Fibroblast of lung (primary cell): ENCODE measurements at places on chromosomes 2 and 18. TPM values are rescaled to one million over a fixed set of nuclear protein-coding genes. Genes with fewer than 3 reads are reported as not detected.
A peak's percentile ranks its signal among the peaks of the same experiment; 100 is the strongest.

The TTLL4 gene
- total RNA-seq, result 5.9 and 9.4 TPM in 2 replicates

- peak; percentile 90 for DNase-seq
- H3K36me3 ChIP-seq, result no peaks in the 10 kb centered on the region
- H3K27ac ChIP-seq, result peak overlapping the region; percentile 49
Observed at GRCh38 chr2:196166876-196167275, 4.5 kb downstream of the STK17B start.

DNA sequence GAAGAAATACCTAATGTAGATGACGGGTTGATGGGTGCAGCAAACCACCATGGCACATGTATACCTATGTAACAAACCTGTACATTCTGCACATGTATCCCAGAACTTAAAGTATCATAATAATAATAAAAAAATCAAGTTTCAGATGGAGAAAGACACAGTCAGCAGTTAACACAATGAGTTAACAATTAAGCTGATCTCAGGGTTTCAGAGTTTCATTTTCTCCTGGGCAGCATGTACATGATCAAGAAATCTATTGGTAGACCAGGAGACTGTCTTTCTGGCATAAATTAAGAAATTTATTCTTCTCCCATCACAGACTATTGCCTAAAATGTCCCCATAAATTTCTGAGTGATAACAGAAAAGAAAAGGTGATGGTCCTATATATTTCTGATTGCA is 155.3 kb downstream of the RAD51AP2 start:
- H3K27ac ChIP-seq, result no peak overlapping the region
- H3K36me3 ChIP-seq, result no peaks in the 10 kb centered on the region
- no peak for DNase-seq
- H3K27me3 ChIP-seq, result no peaks in the 10 kb centered on the region
- H3K4me3 ChIP-seq, result no peak overlapping the region
- H3K4me1 ChIP-seq, result no peaks in the 10 kb centered on the region

GRCh38 chr2:34549710-34550345 is 950.7 kb upstream of the FAM98A start:
- H3K4me3 ChIP-seq, result no peak overlapping the region
- no peaks in the 10 kb centered on the region for H3K4me1 ChIP-seq
- H3K27ac ChIP-seq, result no peak overlapping the region
- no peaks in the 10 kb centered on the region for H3K36me3 ChIP-seq
- DNase-seq, result no peak

The NCKAP5 gene
- total RNA-seq, result 1.0 and 2.6 TPM in 2 replicates

DNA sequence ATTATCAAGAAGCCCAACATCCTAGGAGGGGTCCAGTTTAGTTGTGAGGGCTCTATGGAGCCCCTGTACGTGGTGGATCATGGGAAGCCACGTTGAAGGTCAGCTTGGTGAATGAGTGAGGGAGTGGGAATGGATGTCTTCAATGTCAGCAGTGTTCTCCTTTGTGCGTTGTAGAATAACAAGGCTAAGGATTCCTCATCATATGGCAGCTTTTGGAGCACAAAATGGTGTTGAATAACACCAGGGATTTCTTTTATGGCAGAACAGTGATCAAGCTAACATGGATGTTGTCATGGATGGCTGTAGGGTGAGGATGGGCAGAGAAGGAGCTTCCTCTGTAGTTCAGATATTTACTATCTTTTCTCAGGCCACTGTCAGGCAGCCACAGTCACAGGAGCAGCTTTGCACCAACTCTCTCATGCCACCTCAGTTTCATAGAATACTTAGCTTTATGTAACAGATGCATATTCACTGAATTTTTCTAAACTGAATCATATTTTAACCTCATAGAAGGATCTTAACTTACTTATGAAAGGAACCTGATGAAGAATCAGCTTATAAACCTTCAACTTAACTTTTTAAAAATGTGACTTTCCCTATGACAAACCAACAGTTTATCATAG is 284.5 kb upstream of the EPAS1 start:
- H3K4me3 ChIP-seq, result no peak overlapping the region
- no peaks in the 10 kb centered on the region for H3K27me3 ChIP-seq
- H3K4me1 ChIP-seq, result peaks cover 23% of the 10 kb centered on the region

DNA sequence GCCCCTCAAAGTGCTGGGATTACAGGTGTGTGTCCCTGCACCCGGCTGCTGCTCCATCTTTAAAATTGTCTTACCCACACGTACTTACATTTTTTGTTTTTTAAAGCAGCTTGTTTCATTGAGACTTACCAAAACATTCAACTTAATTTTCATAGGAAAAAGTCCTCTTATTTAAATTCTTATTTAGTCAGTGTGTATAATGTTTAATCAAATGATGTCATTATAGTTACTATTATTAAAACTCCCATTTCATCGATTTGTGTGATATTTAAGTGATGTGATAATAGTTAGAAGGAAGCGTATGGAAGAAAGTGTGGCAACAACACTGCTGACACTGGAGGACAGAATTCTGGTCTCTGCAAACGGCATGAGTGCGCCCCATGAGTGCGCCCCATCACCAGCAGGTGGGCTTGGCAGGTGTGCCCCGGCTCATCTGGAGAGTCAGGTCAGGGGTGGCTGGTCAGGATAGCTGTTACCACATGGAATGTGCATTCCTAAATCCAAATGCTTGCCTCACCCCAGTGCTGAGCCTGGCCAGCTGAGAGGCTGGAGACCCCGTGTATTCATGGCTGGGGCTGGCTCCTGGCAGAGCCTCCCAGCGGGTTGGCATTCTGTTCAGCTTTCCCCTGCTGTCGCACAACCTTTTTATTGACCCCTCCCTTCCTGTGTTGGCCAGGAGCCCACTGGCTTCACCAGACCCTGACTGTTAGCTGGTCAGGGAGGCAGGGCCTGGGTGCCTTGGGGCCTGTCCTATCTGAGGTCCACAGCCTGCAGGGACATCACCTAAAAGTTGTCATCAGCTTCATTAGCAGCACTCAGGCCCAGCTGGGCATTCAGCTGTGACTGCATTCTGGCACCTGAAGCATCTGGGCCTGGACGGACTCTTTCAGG is 79.7 kb downstream of the AGAP1 start:
- no peak overlapping the region for H3K27ac ChIP-seq
- DNase-seq, result no peak
- no peak overlapping the region for H3K4me3 ChIP-seq
- H3K27me3 ChIP-seq, result no peaks in the 10 kb centered on the region
- H3K4me1 ChIP-seq, result peaks cover 2% of the 10 kb centered on the region

DNA sequence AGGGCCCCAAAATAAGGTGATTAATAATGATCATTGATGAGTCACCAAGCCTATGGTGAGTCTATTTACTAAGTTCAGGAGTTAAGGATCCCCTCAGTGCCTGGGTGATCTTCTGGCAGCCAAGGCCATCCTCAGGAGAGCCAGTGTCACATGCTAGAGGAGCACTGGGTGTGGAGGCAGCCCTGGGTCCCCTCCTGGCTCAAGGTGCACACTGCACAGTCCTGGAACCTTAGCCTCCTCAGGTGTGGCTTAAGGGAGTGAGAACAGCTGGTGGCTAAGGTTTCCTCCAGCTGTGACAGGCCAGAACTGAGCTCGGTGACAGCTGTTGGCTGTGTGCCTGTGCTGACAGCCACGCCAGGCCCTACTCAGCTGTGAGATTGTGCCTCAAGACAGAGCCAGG is 52.1 kb upstream of the ACAA2 start:
- no peak overlapping the region for H3K4me3 ChIP-seq
- DNase-seq, result no peak
- H3K36me3 ChIP-seq, result no peaks in the 10 kb centered on the region
- no peaks in the 10 kb centered on the region for H3K27me3 ChIP-seq
- no peaks in the 10 kb centered on the region for H3K4me1 ChIP-seq

GRCh38 chr2:120736202-120736623 is 545 bp downstream of the GLI2 start:
- H3K36me3 ChIP-seq, result no peaks in the 10 kb centered on the region
- no peaks in the 10 kb centered on the region for H3K27me3 ChIP-seq
- no peak for DNase-seq
- H3K4me1 ChIP-seq, result peaks cover 10% of the 10 kb centered on the region

GRCh38 chr2:113922784-113923183 is 32.9 kb downstream of the ACTR3 start:
- H3K4me3 ChIP-seq, result no peak overlapping the region
- H3K27me3 ChIP-seq, result no peaks in the 10 kb centered on the region
- H3K27ac ChIP-seq, result no peak overlapping the region
- no peaks in the 10 kb centered on the region for H3K4me1 ChIP-seq
- H3K36me3 ChIP-seq, result peaks cover 3% of the 10 kb centered on the region

The PAX8 gene
- total RNA-seq, result 0.50 and 0.51 TPM in 2 replicates

DNA sequence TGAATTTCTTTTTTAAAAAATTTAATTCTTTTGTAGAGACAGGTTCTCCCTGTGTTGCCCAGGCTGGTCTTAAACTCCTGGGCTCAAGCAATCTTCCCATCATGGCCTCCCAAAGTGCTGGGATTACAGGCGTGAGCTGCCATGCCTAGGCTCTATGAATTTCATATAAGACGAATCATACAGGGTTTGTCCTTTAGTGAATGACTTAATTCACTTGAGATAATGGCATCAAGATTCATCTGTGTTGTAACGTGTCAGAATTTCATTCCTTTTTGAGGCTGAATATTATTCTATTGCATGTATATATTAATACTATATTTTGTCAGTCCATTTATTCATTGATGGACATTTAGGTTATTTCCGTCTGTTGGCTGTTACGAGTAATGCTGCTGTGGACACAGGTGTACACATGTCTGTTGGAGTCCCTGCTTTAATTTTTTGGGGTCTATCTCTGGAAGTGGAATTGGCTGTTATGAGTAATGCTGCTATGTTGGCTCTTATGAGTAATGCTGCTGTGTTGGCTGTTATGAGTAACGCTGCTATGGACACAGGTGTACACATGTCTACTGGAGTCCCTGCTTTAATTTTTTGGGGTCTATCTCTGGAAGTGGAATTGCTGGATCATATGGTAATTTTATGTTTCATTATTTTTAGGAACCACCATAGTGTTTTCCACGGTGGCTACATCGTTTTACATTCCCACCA is 210.6 kb downstream of the CAMKMT start:
- no peak overlapping the region for H3K4me3 ChIP-seq
- no peaks in the 10 kb centered on the region for H3K36me3 ChIP-seq
- no peaks in the 10 kb centered on the region for H3K4me1 ChIP-seq
- no peak for DNase-seq
- H3K27me3 ChIP-seq, result no peaks in the 10 kb centered on the region

The TRPM8 gene
- under 0.01 and 0.99 TPM in 2 replicates for total RNA-seq

The KATNAL2 gene
- total RNA-seq, result 3.8 and 4.6 TPM in 2 replicates

DNA sequence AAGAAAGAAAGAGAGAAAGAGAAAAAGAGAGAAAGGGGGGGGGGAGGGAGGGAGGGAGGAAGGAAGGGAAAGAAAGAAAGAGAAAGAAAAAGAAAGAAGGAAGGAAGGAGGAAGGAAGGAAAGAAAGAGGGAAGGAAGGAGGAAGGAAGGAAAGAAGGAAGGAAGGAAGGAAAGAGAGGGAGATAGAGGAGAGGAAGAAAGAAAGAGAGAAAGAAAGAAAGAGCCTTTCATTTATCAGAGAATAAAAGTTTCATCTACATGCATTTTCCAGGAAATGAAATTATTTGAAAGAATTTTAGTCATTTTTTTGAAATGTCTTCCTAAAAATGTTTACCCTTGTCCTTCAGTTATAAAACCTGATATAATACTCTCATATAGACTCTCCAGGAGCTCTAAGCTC is 172.4 kb downstream of the TRABD2A start:
- peaks cover 2% of the 10 kb centered on the region for H3K4me1 ChIP-seq
- H3K27me3 ChIP-seq, result no peaks in the 10 kb centered on the region
- no peak for DNase-seq
- H3K36me3 ChIP-seq, result no peaks in the 10 kb centered on the region
- H3K27ac ChIP-seq, result no peak overlapping the region

GRCh38 chr2:1415501-1415900 is 2.2 kb downstream of the TPO start:
- H3K4me1 ChIP-seq, result no peaks in the 10 kb centered on the region
- no peak overlapping the region for H3K27ac ChIP-seq
- H3K4me3 ChIP-seq, result no peak overlapping the region
- DNase-seq, result no peak
- no peaks in the 10 kb centered on the region for H3K36me3 ChIP-seq

DNA sequence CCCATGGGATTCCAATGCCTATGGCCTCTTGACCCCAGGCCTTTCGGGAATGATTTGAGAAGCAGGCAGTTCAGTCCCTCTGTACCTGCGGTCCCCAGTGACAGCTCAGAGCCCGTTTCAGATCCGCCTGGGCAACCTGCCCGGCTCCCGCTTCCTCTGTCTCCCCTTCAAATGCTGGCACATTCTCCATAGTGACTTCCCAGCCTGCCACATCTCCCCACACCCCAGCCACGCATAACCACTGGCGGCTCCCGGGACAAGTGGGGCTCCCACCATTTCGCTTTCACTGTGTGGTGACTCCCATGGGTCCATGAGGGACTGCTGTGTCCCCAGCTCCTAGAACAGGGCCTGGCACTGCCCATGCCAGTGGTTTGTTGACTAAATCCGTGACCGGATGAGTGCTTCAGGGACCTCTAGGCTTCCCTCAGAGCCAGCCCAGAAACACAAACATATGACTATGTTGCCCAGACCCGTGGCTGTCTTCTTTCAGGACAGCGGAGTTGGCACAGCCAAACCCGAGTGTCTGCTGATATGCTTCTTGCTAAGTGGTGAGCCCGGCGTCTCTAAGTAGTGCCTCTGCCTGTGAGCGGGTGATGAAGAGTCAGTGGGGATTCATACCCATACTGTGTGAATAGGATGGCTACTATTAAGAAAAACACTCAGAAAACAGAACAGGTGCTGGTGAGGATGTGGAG is 91.2 kb downstream of the GLI2 start:
- no peak overlapping the region for H3K4me3 ChIP-seq
- H3K4me1 ChIP-seq, result peaks cover 20% of the 10 kb centered on the region

The FLACC1 gene
- 1.0 and 1.3 TPM in 2 replicates for total RNA-seq

GRCh38 chr18:46320928-46321711 is 216.9 kb downstream of the HAUS1 start:
- H3K36me3 ChIP-seq, result no peaks in the 10 kb centered on the region
- no peak overlapping the region for H3K4me3 ChIP-seq
- DNase-seq, result peak; percentile 55
- H3K4me1 ChIP-seq, result no peaks in the 10 kb centered on the region
- no peak overlapping the region for H3K27ac ChIP-seq

The SUMO1 gene
- 97.3 and 107 TPM in 2 replicates for total RNA-seq

- H3K4me1 ChIP-seq, result no peaks in the 10 kb centered on the region
- H3K27ac ChIP-seq, result no peak overlapping the region
- H3K4me3 ChIP-seq, result peak overlapping the region; percentile 45
- H3K36me3 ChIP-seq, result no peaks in the 10 kb centered on the region
- DNase-seq, result peak; percentile 36
- no peaks in the 10 kb centered on the region for H3K27me3 ChIP-seq
Observed at GRCh38 chr2:165794536-165794928, 485 bp upstream of the GALNT3 start.

DNA sequence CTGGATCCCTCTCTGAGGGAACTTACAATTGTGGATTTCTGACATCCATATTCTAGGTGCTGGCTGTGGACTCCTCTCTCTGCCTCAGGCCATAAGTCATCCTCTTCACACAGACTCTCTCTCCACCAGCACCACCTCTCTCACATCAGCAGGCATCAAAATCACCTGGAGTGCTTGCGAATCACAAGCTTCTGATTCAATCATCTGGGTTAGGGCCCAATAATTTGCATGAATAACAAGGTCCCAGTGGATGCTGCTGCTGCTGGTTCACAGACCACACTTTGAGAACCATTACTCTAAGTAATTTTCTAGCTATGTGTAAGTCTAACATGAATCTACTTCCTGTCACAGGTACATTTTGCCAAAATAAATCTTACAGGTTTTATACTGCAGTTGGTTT is 214.9 kb downstream of the DSEL start:
- peak overlapping the region; percentile 46 for H3K27ac ChIP-seq
- H3K27me3 ChIP-seq, result no peaks in the 10 kb centered on the region
- H3K4me1 ChIP-seq, result peaks cover 3% of the 10 kb centered on the region
- DNase-seq, result peak; percentile 28
- H3K36me3 ChIP-seq, result no peaks in the 10 kb centered on the region
